ENCODE measurements at places on chromosomes 6 and 20.
A peak's percentile ranks its signal among the peaks of the same experiment; 100 is the strongest.

DNA sequence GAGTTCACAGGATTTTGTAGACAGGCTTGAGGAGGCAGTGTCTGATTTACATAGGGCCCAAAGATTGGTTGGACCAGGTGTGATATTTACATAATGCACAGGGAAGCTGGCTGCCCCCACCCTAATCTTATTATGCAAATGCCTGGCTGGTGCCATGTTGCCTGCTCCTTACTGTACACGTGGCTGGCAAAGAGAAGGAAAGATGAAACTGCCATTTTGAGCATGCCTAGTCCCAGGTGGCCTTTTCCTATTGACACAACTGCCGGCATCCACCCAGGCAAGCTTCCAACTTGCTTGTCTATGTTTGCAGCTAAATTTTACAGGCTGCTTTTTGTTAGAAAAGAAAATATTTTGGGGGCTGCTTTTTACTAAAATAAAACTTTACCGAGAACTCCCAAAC, 174.6 kb downstream of the LMBRD1 start:
- DNase-seq: no peak

GRCh38 chr6:167733740-167734661, 92.7 kb upstream of the AFDN start:
- DNase-seq: no peak

- DNase-seq: no peak
Observed at GRCh38 chr6:160082627-160083026, 39.0 kb upstream of the SLC22A1 start.

- no peak for DNase-seq
Observed at GRCh38 chr6:82862543-82862942, 203.1 kb downstream of the UBE3D start.

DNA sequence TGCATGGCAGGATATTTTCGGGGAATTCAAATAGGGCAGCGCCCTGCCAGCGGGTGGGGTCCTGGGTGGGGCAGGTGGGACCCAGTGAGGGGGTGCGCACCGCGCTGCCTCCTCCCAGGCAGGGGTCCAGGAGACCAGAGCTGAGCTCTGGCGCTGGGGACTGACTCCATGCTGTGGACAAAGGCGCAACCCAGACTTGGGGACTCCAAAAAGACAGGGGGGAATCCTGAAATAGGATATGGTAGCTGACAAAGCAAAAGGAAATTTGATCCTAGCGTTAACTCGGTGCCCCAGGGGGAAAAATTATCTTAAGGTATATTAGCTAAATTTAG, 23.6 kb downstream of the TFAP2A start:
- no peak for DNase-seq

GRCh38 chr6:133815313-133815712, 73.6 kb upstream of the TCF21 start:
- no peak for DNase-seq

DNA sequence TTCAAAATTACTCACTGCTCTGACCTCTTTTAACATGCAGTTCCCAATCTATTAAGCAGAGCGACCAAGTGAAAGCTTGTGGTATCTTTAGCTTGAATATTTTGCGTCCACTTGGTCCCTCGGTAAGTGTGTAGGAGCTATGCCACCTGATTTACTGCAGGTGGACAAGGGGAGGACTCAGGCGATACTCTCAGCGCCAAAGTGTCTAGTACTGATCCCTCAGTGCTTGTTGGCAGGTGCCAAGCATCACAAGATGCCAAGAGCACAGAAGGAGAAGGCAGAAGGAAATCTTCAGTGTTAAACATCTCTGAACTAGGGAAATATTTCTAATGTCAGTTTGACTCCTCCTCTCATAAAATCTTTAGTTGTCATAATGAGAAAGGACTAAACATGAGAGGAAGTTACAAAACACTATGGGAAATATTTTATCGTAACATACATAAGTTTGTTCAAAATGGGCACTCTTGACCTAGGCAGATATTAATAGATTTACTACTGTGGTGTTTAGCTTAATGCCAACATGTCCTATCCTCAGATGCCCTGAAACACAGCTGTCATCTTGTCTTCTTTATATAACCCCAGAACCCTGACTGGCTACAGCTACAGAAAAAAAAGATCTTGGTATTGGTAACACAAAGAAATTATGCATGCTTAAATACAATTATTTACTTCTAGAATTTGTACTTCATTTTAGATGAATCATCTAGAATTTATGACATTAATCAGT, 19.5 kb downstream of the NHLRC1 start:
- no peak for DNase-seq

DNA sequence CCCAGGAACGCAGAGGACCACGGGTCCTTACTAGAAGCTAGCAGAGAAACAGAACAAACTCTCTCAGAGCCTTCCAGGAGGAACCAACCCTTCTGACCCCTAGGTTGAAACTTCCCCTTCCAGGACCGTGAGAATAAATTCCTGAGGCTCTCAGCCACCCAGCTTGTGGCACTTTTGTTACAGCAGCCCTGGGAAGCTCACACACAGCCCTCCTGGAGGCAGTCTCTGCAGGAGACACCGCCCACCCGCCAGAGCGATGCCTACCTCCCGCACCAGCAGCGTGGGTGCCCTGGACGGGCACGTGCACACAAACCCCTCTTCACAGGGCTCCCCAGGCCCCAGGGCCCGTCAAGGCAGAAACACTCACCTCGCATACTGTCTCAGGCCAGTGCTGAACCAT, 4.2 kb downstream of the RNASET2 start:
- DNase-seq: peak; percentile 56

GRCh38 chr6:13355043-13355945, 27.0 kb upstream of the TBC1D7 start:
- peak; percentile 56 for DNase-seq

DNA sequence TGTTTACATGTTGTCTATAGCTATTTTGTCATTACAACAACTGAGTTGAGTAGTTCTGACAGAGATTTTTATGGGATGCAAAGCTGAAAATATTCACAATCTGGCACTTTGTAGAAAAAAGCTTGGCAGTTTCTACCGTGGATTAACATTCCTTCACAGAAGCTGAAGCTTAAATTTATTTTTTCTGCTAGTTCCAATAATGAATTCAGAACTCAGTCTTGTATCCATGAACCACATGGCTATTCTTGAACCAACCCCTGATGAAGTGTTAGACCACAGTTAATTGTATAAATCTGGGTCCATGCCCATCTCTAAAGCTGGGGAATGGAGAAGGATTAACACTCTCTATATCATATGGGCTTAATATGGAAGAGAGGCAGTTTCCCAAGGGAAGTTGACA, 743.8 kb upstream of the FLRT3 start:
- no peak for DNase-seq

GRCh38 chr20:20664795-20665589, 47.5 kb downstream of the RALGAPA2 start:
- DNase-seq: no peak

- DNase-seq: peak; percentile 87
Observed at GRCh38 chr20:31661625-31662371, 24.1 kb downstream of the COX4I2 start.

- no peak for DNase-seq
Observed at GRCh38 chr6:138201836-138202235, 16.5 kb downstream of the PBOV1 start.

- DNase-seq: no peak
Observed at GRCh38 chr6:1705630-1706029, 95.9 kb downstream of the FOXC1 start.

DNA sequence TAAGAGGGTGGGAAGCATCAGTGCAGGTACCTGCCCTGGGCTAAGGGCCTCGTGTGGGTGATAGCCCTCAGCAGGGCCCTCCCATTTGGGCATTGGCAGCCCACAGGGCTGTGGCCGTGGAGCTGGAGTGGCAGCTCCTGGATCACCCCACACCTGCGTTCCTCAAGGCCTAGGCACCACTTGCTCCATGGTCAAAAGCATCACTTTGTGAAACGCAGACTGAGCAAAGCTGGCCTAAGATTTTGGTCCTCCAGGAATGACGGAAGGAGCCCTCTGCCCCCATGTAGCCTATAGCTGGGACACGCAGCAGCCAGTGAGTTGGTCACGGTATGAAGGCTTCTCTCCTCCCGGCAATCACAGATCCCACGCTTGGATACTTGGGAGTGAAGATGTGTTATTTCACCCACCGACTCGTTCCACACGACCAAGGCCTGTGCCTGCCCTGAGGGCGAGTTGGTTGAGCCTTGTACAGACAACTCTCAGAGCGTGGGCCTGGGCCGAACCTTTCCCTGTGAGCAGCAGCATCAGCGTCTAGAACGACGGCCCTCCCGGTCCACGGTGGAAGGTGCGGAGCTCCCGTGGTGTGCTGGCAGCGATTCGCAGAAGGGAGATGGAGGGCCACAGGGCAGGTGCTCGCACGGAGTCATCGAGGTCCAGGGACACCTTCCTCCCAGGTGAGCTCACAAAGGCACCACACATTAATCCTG, 39.7 kb downstream of the THBS2 start:
- DNase-seq: peak; percentile 33

GRCh38 chr20:61753316-61753942, 312.3 kb downstream of the TAF4 start:
- no peak for DNase-seq

GRCh38 chr20:61117725-61118124, 134.3 kb upstream of the CDH4 start:
- DNase-seq: no peak

DNA sequence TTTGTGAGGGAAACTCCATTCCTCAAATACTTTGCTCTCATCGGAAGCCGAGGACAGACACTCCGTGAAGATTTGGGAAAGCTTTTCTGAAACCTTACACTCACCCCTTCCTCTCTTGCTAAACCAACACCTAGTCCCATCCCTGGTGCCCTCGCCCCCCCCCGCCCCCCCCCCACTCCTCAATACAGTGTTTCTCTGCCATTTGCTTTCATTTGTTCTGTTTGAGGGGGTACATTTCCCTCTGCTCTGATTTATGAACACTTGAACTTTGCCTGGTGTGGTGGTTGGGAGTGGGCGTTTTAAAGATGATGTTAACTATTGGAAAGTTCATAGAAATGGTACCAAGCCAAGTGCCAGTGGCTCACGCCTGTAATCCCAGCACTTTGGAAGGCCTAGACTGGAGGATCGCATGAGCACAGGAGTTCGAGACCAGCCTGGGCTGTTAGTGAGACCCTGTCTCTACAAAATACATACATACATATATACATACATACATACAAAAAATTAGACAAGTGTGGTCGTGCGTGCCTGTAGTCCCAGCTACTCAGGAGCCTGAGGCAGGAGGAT, 1.1 kb downstream of the RAB32 start:
- no peak for DNase-seq

DNA sequence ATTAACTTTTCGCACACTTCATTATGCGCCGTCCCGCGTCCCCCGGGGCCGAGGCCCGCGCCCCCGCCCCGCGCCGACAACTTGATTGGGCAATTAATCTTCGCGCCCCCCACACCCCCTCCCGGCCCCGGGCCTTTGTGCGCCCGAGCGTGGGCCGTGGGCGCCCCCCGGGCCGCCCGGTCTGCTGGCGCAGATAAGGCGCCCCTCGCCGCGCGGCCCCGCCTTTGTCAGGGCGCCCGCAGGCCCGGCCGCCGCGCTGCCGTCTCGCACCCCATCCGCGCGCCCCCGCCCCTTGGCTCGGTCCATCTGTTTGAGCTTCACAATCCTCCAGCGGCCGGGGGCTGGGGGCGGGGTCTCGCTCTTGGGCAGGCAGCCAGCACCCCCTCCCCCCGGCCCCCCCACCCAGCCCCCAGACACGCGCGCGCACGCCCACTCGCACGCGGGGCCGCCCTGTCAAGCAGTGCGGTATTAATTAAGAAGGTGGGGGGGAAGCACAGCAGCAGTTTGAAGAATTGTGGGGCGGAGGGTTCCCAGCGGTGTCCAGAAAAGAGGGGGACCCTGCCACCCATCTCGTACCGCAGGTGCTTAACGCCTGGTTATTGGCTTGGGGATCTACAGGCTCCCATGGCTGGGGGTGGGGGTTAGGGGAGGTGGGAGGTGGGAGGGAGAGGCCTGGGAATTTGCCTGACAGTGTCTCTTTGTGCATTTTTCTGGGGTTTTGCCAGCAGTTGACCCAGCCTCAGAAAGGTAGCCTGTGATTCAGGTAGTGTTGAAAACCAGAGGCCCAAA, 34.6 kb upstream of the SCRT2 start:
- no peak for DNase-seq

- no peak for DNase-seq
Observed at GRCh38 chr6:35292494-35292893, 5.1 kb upstream of the DEF6 start.

- no peak for DNase-seq
Observed at GRCh38 chr20:59084041-59084850, 41.7 kb upstream of the PRELID3B start.

- DNase-seq: no peak
Observed at GRCh38 chr6:135222623-135223022, 41.5 kb downstream of the MYB start.

GRCh38 chr20:14521436-14521835, 184.0 kb upstream of the FLRT3 start:
- DNase-seq: no peak

DNA sequence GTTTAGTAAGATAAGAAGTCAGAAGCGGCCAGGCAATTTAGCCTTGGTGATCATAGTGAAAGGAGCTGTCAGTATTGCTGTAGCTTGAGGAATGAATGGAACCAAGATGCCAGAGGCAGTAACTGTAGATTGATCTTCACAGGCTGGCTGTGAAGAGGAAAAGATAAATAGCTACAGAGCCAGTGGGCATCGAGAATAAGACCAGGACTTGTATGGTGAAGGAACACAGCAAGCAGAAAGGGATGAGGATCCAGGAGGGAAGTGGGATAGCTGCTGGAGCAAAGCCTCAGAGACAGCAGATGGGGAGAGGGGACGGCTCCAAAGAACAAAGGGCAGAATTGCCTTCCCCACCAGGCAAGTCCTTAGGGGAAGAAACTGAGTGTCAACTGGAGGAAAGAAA, 294.4 kb upstream of the PLN start:
- DNase-seq: no peak

- DNase-seq: no peak
Observed at GRCh38 chr6:80622641-80623040, 516.2 kb downstream of the BCKDHB start.

GRCh38 chr6:75154973-75155372, 50.9 kb downstream of the COL12A1 start:
- DNase-seq: no peak

GRCh38 chr20:19322061-19322985, 109.9 kb downstream of the SLC24A3 start:
- DNase-seq: no peak

- DNase-seq: no peak
Observed at GRCh38 chr6:68975064-68975463, 340.0 kb downstream of the ADGRB3 start.

GRCh38 chr20:43507150-43508080, at the start of gene L3MBTL1:
Gene L3MBTL1 (plus strand): TSS chr20:43507697. CDS start chr20:43513504, 5,807 bp downstream.
- DNase-seq: peak; percentile 42

- no peak for DNase-seq
Observed at GRCh38 chr6:37095997-37096396, 74.0 kb upstream of the PIM1 start.

GRCh38 chr6:169427856-169428255, 174.2 kb upstream of the THBS2 start:
- DNase-seq: no peak

- DNase-seq: no peak
Observed at GRCh38 chr6:128663238-128663637, 142.8 kb upstream of the PTPRK start.
